ENCODE measurements at places on chromosomes 4 and X.

GRCh38 chr4:41077628-41078027 is 136.7 kb downstream of the APBB2 start:
- DNase-seq: no peak

DNA sequence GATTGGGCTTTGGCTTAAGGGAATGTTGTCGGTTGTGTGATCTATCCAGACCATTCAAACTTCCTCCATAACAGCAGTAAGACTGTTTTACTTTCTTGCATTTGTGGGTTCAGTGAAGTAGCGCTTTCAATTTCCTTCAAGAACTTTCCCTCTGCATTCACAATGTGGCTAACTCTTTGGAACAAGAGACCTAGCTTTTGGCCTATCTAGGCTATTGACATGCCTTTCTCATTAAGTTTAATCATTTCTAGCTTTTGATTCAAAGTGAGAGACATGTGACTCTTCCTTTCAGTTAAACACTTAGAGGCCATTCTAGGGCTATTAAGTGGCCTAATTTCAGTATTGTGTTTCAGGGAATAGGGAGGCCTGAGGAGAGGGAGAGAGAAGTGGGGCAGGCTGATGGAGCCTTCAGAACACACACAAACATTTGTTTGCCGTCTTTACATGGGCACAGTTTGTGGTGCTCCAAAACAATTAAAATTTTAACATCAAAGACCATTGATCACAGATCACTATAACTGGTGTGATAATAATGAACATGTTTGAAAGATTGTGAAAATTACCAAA is 34.1 kb downstream of the ADH5 start:
- DNase-seq: no peak

DNA sequence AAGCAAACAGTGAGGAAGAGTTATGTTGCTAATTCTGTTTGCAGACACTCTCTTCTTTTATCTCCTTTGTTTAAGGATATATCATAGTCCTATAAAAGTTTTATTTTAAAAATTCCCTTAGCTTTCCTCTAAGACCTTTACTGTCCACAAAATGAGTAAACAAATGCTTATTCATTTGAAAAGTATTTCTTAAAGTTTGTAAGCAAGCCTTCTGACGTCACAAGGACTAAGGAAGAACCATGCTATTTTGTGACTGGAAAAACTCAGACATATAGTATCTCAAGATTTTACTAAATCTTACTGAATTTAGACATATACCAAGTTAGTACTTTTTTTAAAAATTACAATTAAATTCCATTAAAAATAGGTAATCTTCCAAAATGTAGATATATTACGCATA is 5.2 kb upstream of the RBMXL3 start:
- DNase-seq: no peak

GRCh38 chr4:2395584-2395983 is 22.9 kb downstream of the ZFYVE28 start:
- DNase-seq: no peak

All from activated T-cell treated with anti-CD3 and anti-CD28 coated beads, Interleukin-2, amount 50 U/mL, for 24 hours (primary cell).